Left hindlimb (tissue), 1 donor: ENCODE measurements at places on chromosomes 11 and 22.

DNA sequence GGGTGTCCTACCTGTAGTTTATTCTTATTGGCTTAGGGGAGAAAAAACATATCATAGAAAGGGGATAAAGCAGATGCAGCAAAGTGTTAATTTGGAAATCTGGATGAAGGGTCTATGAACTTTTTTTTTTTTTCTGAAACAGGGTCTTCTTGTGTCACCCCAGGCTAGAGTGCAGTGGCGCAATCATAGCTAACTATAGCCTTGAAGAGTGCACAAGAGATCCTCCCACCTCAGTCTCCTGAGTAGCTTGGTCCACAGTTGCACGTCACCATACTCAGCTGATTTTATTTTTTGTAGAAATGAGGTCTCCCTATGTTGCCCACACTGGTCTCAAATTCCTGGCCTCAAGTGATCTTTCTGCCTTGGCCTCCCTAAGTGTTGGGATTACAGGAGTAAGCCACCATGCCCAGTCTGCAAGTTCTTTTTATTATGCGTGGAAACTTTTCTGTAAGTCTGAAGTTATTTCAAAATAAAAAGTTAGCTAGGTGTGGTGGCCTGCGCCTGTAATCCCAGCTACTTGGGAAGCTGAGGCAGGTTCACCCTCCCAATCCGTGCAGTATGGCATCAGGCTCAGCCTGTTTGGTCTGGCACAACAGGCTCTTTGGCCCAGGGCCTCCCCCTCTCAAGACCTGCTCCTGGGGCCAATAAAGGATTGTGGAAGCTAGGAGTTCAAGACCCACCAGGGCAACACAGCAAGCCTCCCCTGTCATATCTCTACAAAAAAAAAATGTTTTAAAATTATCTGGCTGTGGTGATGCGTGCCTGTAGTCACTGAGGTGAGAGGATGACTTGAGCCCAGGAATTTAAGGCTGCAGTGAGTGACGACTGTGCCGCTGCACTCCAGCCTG lies 111.9 kb downstream of the MED15 start:
- DNase-seq = no peak

- no peak for DNase-seq
Measured at GRCh38 chr22:30460147-30460546, 11.7 kb downstream of the SEC14L3 start.

GRCh38 chr11:123841174-123841573 lies 35.0 kb upstream of the OR6M1 start:
- no peak for DNase-seq

- peak; percentile 53 for DNase-seq
Measured at GRCh38 chr11:59680287-59681154, 11.7 kb upstream of the PATL1 start.

- DNase-seq = no peak
Measured at GRCh38 chr11:65977621-65978390, 16.3 kb downstream of the SART1 start.

DNA sequence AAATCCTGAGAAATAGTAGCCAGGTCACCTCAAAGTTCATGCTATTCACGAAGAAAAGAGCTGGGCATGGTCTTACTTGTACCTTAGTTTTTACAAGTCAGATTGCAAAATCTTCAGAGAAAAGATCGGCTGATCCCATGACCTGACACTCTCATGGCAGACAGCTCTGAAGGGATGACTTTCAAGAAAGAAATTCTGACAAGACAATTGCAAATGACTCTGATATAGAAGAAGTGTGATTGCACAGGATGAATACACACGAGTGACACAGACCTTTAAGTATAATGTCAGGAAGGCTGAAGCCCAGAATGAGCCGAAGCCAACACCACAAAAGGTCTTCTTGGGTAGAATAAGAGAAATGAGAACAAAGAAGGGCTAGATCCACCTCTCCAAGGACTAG lies 59.4 kb upstream of the DRD2 start:
- no peak for DNase-seq

DNA sequence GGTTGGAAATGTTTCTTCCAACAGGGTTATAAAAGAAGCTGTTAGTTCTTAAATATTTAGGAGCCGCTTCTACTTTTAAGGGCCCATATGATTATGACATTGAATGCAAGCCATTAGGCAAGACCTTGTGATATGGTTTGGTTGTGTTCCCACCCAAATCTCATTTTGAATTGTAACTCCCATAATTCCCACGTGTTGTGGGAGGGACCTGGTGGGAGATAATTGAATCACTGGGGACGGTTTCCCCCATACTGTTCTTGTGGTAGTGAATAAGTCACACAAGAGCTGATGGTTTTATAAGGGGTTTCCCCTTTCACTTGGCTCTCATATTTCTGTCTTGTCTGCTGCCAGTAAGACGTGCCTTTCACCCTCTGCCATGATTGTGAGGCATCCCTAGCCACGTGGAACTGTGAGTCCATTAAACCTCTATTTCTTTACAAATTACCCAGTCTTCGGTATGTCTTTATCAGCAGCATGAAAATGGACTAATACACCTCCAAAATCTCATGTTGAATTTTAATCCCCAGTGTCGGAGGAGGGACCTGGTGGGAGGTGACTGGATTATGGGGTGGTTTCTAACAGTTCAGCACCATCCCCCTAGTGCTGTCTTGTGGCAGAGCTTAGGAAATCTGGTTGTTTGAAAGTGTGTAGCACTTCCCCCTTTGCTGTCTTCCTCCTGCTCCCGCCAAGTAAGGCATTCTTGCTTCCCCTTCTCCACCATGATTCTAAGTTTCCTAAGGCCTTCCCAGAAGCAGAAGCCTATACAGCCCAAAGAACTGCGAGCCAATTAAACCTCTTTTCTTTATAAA lies 4.3 kb downstream of the CD59 start:
- no peak for DNase-seq

DNA sequence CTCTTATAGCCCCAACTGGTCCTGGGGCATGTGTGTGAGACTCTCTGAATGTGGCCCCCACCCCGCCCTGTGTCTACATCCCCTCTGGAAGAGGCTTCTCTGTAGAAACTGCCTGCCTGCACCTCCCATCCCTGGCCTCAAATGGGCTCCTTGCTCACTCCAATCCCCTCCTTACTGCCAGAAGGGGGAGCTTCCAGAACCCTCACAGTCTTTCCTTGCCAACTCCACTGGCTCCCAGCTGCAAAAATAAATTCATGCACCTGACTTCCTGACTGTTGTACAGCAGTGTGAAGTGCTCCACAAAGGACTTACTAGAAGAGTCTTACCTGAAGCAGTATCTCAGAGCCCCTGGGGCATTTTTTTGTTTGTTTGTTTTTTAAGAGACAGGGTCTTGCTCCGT lies 15.2 kb upstream of the SERPIND1 start:
- DNase-seq = no peak

DNA sequence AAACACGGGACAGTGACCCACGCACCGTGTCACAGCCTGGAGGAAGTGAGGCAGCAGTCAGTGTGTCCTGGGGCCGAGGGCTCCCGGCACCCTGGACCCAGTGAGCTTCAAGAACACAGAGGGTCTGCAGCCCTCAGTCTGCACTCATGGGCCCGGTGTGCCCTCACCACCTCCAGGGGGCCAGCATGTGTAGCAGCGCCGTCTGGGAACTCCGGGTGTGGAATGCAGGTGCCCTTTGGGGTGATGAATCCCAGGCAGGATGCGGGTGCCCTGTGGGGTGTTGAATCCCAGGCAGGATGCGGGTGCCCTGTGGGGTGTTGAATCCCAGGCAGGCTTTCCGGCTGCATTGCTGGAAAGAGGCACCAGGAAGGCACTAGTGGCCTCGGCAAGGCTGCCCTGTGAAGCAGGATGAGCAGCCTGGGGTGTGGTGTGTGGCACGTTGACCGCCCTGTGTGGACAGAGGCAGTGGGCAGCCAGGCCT lies 1399.9 kb downstream of the BRD1 start:
- DNase-seq = no peak

DNA sequence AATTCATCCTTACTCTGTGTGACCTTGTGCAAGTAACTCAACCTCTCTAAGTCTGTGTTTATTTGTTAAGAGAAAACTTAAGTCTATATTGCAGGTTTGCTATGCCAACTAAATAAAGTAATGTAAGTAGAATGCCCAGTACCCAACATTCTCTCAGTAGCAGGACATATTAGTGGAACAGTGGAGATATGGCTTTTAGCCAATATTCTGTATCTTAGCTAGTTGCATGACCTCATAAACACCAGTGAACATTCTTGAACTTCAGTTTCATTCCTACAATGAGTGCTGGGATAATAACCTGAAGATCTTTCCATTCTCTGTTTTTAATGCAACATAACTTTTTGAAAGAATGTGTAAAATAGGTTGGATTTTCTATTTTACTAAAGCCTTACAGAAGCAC lies 77.0 kb downstream of the RAB38 start:
- no peak for DNase-seq

DNA sequence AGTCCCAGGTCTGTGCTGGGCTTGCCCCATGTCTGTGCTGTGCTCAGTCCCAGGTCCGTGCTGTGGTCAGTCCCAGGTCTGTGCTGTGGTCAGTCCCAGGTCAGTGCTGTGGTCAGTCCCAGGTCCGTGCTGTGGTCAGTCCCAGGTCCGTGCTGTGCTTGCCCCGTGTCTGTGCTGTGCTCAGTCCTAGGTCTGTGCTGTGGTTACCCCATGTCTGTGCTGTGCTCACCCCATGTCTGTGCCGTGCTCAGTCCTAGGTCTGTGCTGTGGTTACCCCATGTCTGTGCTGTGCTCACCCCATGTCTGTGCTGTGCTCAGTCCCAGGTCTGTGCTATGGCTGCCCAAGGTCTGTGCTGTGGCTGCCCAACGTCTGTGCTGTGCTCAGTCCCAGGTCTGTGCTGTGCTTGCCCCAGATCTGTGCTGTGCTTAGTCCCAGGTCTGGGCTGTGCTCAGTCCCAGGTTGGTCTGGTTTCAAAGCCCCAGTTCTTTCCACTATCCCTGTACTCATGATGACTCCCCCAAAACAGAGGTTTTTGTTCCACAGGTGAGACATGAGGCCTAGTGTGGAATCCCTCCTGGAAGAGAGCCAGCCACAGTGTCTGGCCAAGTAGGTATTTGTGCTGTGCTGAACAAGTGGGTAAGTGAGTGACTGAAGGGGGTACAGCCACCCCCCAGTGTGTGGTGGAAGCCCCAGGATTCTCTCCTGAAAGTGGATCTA lies 34.8 kb downstream of the IRAG1 start:
- DNase-seq = no peak

DNA sequence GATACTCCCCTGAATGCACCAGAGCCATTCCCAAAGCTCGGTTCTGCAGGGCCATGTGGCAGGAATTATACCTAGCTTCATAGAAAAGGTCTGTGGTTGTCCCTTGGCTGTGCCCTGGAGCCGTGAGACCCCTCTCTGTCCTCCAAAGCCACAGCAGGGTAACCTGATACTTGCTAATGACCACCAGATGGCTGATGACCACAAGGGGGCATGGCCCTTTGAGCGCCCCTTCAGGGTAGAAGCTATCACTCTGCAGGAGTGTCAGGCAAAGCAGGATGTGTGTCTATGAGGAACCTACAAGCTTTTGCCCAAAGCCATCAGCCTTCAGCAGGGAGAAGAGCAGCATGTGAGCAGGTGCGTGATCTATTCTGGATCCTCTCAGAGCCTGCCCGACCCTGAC lies 95.3 kb downstream of the NTM start:
- DNase-seq = no peak

DNA sequence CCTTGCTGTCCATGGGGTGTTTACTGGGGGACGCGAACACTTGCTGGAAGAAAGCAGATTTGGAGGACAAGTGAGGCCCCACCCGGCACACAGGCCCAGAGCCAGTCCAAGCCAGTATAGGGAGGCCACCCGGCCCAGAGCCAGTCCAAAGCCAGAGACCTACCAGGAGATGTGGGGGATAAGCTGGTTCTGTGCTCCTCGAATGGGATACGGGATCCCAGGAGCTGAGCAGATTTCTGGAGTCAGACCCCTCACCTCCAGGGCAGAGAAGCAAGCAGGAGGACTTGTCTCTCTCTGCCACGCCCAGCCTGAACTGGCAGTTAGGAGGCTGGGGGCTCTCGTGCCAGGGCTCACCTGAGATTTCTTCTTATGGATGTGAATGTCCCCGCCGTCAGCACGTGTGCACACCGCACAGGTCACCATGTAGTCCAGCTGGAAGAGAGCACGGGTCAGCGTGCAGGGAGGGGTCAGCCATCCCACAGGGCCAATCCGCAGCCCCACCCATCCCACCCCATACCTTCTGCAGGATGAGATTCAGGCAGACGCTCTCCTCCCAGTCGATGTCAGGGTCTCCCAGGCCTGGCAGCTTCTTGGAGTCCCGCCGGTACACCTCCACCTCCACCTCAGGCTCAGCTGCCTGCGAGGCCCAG lies 35.3 kb downstream of the KIAA0930 start:
- DNase-seq = no peak

GRCh38 chr11:280706-281485 lies 2.7 kb downstream of the NLRP6 start:
- no peak for DNase-seq

DNA sequence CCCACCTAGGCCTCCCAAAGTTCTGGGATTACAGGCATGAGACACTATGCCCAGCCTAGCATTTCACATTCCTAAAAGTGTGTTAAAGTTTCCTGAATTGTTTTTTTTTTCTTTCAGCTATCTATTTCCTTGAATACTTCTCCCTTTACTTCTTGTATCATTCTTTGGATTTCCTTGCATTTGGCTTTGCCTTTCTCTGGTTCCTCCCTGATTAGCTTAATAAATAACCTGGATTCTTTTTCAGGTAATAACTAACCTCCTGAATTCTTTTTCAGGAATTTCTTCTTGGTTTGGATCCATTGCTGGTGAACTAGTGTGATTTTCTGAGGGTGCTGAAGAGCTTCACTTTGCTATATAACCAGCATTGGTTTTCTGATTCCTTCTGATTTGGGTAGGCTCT lies 47.9 kb downstream of the MRGPRX2 start:
- DNase-seq = no peak

- no peak for DNase-seq
Measured at GRCh38 chr11:116177521-116178210, 595.1 kb downstream of the BUD13 start.

DNA sequence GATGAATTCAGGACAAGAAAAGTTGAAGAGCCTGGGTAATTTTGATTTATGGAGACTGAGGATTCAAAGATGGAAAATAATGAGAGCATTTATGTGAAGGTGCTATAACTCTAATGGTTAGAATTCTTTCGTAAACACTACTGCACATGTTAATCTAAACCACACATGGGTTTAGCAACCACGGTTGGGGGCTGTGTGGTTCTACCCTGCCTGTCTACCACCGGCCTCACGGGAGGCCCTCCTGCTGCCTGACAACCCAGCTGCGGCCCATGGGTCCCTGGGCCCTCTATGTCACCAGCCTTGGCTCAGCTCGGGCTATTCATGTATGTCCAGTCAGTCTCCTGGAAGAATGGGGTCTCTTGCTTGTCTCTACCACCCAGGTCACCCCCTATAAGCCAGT lies 68.5 kb upstream of the ARFGAP3 start:
- no peak for DNase-seq

DNA sequence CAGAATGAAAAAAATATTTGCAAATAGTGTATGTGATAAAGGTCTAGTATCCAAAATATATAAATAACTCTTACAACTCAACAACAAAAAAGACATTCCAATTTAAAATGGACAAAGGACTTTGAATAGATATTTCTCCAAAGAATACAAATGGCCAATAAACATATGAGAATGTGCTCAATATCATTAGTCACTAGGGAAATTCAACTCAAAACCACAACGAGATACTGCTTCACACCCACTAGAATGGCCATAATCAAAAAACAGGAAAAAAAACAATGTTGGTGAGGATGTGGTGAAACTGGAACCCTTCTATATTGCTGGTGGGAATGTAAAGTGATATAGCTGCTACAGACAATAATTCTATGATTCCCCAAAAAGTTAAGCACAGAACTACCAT lies 38.6 kb upstream of the RPS13 start:
- no peak for DNase-seq

GRCh38 chr11:86919557-86920210 lies 35.5 kb downstream of the FZD4 start:
- DNase-seq = no peak
